ENCODE measurements at places on chromosomes 4 and X.

GRCh38 chr4:110224812-110225211 lies 26.4 kb upstream of the ELOVL6 start:
- no peak for DNase-seq

DNA sequence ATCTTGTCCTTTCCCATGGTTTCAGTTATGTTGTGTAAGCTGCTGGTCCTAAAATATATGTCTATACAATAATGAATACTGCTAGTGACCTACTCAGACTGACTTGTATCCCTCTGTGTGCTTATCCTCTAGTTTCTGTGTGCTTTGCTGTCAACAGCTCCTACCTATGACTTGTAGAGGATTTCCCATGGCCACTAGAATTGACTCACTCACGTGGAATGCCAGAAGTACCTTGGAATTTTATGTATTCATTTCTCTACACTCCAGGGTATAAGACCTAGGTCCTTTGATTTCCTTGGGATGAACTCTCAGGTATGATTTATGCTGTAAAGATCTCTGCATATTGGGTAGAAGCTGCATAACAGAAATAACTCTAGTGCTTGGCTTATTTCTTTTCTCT lies 279.9 kb upstream of the SLIT2 start:
- no peak for DNase-seq

GRCh38 chrX:110804446-110804845 lies 8.8 kb upstream of the CHRDL1 start:
- DNase-seq, result no peak

DNA sequence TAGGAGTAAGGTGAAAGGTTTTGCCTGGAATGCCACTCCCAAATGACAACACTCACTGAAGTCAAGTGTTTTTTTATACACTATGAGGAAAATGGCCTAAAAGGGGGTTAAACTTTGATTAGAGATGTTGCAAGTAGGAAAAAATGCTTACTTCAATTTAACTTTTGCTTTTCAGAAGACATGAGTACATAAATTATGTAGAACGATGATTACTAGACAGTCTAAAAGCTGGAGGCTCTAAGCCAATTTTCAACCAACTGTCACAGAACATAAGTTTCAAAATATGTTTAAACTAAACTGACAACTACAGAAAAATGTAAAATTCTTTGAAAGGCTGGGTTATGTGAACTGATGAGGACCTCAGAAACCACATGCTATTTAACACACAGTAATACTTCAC lies 83.4 kb downstream of the SHISA3 start:
- DNase-seq, result no peak

- DNase-seq, result no peak
These were observed 982.2 kb downstream of the PCDH7 start for GRCh38 chr4:31702326-31702725.

GRCh38 chr4:38170338-38171169 lies 210.4 kb downstream of the PTTG2 start:
- DNase-seq, result no peak

GRCh38 chr4:171203425-171203824 lies 609.8 kb upstream of the GALNTL6 start:
- DNase-seq, result no peak

DNA sequence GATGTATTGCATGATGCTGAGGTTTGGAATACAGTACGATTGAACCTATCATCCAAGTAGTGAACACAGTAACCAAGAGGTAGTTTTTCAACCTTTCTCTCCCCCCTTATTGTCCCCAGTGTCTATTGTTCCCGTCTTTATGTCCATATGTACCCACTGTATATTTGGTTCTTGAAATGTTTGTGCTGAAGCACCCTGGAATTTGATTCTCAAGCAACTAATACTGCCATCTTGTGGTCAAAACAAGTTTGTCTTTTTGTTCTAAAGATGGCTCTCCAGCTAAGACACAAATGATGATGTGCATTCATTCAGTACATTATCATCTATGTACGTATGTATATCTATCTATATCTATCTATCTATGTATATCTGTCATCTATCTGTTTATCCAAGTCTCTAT lies 33.5 kb upstream of the DCX start:
- DNase-seq, result no peak

GRCh38 chrX:118730500-118731247 lies 3.3 kb downstream of the IL13RA1 start:
- no peak for DNase-seq

DNA sequence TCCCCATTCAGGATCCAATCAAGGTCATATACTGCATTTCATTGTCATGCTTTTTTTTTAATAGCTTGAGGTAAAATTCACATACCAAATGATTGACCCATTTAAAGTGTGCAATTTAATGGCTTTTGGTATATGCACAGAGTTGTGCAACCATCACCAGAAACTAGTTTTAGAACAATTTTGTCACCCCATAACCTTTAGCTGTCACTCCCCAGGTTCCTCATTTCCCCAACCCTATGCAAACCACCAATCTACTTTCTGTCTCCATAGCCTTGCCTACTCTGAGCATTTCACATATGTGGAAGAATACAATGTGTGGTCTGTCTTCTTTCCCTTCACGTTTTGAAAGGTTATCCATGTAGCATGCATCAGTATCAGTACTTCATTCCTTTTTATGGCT lies 1.4 kb upstream of the SMAD1 start:
- no peak for DNase-seq

- DNase-seq, result no peak
These were observed 2.9 kb downstream of the SEC24B start for GRCh38 chr4:109436504-109436903.

GRCh38 chr4:5044341-5044740 lies 6.9 kb upstream of the STK32B start:
- DNase-seq, result no peak

- no peak for DNase-seq
These were observed 82.2 kb downstream of the SLC9A7 start for GRCh38 chrX:46676399-46677356.

DNA sequence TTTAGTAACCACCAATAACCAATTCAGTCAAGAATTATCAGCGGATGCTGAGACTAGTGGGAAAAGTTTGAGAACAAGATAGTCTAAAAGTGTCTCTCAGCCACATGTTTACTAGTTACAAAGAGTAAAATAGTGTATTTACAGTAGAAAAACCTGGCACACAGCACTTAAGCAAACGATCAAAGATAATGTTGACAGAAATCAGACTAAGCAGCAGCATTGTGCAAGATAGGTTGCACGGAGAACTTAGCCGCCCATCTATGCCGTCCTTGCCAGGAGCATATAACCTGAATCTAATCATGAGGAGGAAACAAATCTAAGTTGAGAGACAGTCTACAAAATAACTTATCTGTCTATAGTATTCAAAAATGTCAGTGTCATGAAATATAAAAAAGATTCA lies 35.3 kb downstream of the KLHL5 start:
- DNase-seq, result no peak

DNA sequence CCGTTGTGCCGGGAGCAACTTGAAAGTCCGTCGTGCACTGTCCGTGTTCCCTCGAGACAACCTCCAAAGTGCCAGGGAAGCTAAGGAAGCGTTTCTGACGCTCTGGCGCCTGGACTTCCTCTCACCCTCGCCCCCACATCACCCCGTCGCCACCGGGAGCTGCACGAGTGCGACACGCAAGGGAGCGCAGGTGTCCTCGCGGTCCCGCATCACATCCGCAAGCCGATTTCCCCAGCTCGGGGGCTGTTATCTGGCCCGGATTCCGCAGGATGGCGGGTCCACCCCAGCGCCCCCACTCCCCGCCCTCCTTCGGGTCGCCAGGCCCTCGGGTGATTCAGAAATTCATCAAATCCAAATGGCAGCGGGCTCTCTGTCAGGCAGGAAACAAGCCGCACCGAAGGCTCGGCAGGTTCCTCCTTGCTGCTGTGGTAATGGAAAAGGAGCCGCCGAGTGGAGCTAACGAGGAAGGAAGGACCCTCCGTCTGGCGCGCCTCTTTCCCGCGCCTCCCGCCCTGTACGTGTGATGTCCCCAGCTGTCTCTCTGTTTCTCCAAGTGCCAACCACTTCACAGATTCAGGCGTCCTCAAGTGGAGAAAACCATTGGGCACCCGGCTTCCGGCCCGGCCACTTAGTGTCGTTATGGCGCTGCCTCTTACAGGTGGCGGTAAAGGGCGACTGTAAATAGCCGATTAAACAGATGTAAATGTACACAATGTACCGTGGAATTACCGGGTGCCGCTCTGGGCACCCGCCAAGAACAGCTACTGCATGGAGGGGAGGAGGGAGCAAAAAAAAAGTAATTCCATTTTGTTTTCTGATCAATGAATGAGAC lies 921 bp upstream of the SETD7 start:
- DNase-seq, result peak; percentile 24

DNA sequence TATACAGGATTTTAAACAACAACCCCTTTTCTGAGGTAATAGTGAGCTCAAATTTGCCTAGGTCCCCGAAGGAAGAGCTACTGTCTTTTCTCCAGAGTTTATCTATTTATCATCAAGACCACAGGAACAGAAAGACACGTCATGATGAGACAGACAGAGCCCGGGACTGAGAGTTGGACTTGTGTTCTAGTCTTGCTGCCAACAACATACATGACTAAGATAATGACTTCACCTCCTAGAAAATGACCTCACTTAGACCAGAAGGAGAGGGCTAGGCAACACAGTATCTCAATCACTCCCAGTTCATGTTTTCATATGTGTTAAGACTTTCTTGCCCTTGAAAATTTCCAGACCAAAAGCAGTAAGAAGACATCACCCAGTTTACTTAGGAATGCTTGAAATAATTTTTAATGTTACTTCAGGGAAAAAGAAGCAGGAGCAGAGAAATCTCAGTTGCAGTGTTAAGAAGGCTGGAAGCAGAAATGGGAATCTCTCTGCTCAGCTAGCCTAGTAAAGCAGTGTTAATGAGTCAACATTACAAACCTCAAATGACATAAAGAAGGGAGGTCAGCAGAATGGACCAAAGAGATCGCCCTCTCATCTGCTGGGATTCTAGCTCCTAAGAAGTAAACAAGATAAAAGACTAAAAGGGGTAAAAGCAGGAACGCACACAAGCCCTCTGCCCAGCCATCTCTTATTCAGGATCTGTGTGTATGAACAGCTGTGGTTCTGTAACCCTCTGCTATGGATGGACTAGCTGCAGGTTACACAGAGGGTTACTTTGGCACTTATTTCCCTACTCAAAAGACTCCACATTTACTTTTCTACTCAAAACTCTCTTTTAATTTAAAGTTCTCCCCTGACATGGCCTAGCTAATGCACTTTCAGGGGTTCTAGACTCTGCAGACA lies 24.8 kb downstream of the PDGFC start:
- DNase-seq, result no peak

- DNase-seq, result no peak
These were observed 869.1 kb upstream of the GRID2 start for GRCh38 chr4:91434631-91435030.

DNA sequence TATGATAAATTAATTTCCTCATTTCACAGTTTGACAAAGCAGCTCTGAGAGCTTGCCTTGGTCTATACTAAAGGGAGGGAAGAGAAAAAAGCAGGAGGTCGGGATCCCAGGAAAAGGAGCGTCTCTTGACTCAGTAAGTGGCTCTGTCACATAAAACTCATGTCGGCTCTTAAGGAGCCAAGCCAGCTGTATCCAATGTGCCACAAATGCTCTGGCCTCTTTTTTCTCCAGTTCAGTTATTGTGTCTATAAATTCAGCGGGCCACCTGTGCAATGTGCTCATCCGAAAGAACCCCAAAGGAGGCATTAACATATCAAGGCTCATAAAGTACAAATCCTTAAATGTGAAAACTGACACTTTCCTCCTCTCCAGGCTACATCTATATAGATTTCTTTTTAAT lies 337.7 kb upstream of the FAM241A start:
- DNase-seq, result no peak

- no peak for DNase-seq
These were observed 5.4 kb downstream of the SEL1L3 start for GRCh38 chr4:25857403-25857802.

DNA sequence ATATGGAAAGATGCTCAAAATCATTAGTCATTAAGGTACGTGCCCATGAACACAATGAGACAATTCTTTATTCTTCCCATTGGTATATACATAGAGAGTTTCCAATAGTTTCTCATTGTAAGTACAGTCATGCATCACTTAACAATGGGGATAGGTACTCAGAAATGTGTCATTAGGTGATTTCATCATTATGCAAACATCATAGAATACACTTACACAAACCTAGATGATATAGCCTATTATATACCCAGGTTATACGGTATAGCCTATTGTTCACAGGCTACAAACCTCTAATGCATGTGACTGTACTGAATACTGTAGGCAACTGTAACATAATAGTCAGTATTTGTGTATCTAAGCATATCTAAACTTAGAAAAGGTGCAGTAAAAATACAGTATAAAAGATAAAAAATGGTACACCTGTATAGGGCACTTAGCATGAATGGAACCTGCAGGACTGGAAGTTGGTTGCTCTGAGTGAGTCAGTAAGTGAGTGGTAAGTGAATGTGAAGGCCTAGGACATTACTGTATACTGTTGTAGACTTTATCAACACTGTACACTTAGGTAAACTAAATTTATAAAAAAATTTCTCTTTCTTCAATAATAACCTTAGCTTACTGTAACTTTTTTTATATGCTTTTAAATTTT lies 49.6 kb downstream of the KLHL13 start:
- DNase-seq, result no peak

DNA sequence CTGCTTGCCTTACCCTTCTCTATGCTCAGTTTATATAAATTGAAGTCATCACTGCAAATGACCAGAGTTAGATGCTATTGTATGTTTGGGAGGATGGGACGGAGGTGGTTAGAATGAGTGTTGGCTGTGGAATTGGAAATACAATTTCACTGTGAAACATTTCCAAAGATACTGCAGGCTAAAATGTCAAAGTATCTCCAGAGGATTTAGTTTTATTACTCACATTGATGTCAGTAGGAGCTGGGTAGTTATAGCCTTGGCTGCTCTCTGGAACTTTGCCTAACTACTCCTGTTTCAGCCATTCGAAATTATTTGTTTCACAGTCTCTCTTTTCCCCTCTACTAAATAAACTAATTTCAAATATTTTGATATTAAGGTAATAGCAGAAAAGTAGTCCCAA lies 92.6 kb upstream of the PPP3CA start:
- no peak for DNase-seq

DNA sequence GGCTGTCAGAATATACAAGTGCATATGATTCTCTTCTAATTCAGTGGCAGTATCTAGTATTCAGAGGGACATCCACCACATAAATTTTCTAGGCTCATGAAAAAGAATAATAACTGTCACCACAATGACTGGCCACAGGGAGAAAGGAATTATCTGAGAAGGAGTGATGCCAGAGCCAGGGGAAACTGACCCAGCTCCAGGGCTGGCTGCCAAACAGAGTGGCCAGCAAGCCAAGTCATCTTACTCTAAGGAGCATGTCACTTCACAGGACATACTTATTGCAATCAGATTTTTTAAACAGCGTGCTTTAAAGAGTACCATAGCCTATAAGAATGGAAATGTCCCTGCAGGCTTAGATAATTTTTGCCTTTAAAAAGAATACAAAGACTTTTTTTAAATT lies 5.8 kb upstream of the SEPTIN11 start:
- no peak for DNase-seq

All from activated CD4-positive, CD25-positive, alpha-beta regulatory T cell treated with anti-CD3 and anti-CD28 coated beads, Interleukin-2, amount 50 U/mL, for 16 hours (primary cell).